Kidney (tissue), 22 donors: ENCODE measurements at places on chromosomes 5 and 9.

GRCh38 chr5:157708866-157709265 is 22.4 kb upstream of the THG1L start:
- H3K27ac ChIP-seq: no peak overlapping the region
- H3K4me1 ChIP-seq: no peaks in the 10 kb centered on the region
- H3K27me3 ChIP-seq: no peaks in the 10 kb centered on the region
- no peaks in the 10 kb centered on the region for H3K36me3 ChIP-seq
- no peak for DNase-seq

DNA sequence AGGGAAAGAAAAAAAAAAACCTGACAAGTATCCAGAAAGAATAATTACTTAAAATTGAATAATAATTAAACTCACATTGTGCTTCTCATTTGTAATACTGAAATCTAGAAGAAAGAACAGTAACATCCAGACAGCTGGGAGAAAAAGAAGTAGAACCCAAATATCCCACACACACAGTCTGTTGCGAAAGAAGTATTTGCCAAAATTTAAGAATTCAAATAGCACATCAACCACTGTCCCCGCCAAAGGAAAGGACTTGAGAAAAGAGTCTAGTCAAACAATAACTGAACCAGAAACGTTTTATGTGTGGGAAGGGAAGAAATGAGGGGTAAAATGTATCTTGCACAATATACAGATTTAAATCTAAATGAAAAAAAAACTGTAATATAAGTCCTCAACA is 202.8 kb downstream of the MLLT3 start:
- DNase-seq: no peak
- H3K27me3 ChIP-seq: no peaks in the 10 kb centered on the region
- H3K4me1 ChIP-seq: no peaks in the 10 kb centered on the region
- no peak overlapping the region for H3K4me3 ChIP-seq
- no peak overlapping the region for H3K27ac ChIP-seq
- H3K36me3 ChIP-seq: no peaks in the 10 kb centered on the region

DNA sequence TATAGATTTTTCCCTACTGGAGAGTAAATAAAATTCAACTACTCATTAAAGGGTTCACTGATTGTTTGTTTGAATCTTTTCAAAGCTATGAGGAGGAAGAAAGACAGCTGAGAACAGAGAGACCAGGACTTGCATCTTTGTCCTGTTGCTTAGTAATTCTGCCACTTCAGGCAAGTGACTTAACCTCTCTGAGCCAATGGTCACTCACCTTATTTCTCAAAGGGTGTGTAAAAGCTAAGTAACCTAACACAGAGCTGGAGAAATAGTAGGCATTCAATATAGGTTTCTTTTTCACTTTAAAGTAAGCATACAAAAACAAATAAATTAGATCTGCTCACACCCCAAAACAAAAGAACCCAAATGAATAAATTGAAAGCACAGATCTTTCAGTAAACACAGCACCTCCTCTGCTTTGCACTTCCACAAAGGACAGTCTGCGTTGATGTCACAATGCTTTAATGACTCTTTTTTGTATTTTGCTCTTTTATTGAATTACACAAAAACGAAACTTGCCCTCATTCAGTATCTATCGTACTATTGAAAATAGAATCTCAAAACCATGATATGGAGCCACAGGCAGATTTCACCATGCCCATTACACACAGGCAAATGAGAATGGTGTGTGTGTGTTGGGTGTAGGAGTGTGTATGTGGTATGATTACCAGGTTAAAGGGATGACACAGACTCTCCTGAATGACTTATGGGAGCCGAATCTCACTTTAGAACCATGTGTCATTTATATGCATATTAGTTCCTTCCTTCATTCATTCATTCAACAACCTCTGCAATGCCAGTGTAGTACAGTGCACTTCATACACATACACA is 166.0 kb downstream of the EBF1 start:
- no peak overlapping the region for H3K4me3 ChIP-seq
- H3K36me3 ChIP-seq: no peaks in the 10 kb centered on the region
- H3K27ac ChIP-seq: no peak overlapping the region
- no peaks in the 10 kb centered on the region for H3K4me1 ChIP-seq

DNA sequence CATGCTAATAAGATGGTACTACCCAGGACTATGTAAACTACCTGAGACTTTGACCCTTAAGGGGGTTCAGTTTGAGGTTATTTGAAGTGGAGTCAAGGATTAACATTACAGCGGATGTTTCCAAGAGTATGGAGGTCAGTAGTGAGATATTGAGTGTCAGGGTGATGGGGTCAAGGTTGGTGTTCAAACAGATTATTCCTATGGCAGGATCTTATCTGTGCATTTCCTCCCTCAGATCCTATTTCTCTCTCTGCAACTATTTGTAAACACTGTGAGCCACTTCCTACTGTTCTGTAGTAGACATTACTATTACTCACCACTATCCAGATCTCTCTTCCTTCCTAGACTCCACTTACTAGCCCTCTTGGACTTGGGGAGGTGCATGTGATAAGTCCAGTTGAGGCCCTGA is 54.0 kb upstream of the STOM start:
- no peaks in the 10 kb centered on the region for H3K36me3 ChIP-seq
- H3K27ac ChIP-seq: no peak overlapping the region
- H3K27me3 ChIP-seq: no peaks in the 10 kb centered on the region

DNA sequence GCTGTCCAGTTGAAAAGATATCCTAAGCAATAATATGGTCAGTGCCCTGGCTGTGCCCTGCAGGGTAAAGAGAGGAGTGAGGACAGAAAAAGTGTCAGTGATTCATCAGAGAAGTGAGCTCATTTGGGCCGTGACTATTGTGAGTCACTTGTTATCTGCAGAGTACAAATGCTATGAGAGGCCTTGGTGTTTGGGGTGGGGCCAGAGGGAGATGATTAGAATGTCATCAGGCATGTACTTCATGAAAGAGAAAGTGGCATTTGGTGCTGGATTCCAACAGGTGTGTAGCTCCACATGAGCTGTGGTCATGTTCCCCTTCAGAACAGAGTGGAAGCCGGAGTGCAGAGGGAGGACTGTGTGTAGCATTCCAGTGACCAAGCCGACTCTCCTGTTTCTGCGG is 174.1 kb downstream of the KDM4C start:
- no peak overlapping the region for H3K27ac ChIP-seq
- no peaks in the 10 kb centered on the region for H3K27me3 ChIP-seq
- H3K4me1 ChIP-seq: peaks cover 5% of the 10 kb centered on the region
- H3K36me3 ChIP-seq: no peaks in the 10 kb centered on the region
- no peak overlapping the region for H3K4me3 ChIP-seq

DNA sequence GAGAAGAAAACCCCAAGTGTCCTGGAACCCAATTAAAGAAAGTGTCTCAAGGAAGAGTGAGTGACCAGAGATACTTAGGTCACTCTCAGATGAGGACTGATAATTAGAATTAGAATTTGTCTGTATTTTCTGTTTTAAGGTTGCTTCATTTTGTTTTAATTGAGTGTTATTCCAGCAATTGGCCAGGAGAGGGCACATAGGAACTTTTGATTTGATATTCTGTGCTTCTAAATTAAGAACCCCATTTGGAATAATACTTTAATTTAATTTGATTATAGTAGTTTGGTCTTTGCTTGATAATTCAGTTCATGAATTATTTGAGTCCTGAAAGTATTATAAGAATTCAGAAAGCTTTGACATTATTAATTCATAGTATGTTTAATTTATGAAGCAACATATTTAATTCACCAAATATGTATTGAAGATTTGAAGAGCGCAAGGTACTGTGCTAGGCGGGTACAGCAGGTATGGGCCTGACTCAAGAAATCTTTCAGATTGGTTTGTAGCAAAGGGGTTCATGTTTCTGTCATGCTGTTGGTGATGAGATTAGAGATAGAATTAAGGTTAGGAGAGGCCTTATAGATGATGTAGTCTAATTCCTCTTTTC is 4.9 kb downstream of the MRPL22 start:
- H3K4me3 ChIP-seq: no peak overlapping the region
- no peaks in the 10 kb centered on the region for H3K4me1 ChIP-seq
- no peaks in the 10 kb centered on the region for H3K27me3 ChIP-seq
- H3K27ac ChIP-seq: no peak overlapping the region
